ENCODE measurements at places on chromosomes 3 and 15.
A peak's percentile ranks its signal among the peaks of the same experiment; 100 is the strongest.

DNA sequence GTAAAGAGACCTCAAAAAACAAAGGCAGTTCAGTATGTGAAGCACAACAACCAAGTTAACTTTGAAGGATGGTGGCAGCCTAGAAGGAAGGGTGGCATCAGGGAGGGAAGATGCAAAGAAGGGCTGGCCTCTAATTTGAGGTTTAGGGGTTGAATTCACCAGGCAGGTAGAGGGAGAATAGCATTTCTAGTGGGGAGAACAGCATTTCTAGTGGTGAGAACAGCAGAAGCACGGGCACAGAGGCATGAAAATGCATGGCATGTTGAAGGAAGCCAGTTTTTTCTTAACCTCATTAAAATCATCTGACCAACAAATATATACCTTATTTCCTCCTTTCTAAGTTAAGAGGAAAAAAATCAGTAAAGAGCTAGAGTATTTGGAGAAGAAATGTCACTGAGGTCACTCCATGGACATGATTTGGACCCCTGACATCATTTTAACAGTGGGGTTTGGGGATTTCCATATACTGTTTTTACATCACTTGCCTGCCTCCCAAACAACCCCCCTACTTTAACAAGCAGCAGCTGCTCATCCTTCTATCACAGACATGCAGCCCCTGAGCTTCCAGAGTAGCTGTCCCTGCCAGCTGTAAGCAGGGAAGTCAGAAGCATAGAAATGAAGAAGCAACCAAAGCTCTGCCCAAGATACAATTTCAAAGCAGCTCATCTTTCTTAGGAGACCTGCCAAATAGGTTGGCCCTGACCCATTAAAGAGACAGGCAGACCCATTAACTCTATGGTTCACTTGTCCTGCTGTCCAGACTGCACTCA lies 2.4 kb upstream of the POPDC2 start:
- DNase-seq, result no peak

DNA sequence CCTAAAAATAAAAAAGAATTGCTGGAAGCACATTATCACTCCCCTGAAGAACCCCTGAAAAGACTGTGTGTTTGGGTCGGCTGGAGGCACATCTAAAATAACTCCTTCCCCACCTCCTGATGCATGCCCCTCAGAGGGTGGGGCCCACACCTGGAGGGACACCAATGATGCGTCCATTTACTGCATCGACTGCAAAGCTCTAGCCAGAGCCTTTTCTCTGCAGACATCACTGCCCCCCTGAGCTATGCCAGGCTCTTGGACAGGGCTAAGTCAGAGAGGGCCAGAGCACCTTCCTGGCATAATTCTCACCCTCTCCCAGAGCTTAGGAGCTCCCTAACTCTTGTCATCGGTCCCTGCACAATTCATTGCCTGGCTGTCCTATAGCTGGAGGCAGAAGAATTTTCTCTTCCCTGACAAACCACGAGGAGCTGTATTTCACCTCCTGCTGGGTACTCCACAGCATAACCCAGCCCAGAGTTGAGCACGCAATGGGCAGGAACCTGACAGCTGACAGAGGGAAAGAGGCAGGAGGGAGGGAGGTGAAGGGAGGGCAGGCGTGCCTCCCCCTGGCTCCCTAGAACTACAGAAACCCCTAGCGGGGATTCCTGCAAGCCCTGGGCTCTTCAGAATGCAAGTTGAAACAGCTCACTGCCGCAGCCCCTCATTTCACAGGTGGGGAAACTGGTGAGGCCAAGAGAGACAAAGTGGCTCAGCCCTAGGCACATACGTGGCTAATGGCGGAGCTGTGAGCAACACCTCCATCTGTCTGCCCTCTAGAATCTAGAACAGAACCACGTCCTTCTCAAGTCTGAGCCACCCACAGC lies 46.6 kb downstream of the XXYLT1 start:
- DNase-seq, result no peak

DNA sequence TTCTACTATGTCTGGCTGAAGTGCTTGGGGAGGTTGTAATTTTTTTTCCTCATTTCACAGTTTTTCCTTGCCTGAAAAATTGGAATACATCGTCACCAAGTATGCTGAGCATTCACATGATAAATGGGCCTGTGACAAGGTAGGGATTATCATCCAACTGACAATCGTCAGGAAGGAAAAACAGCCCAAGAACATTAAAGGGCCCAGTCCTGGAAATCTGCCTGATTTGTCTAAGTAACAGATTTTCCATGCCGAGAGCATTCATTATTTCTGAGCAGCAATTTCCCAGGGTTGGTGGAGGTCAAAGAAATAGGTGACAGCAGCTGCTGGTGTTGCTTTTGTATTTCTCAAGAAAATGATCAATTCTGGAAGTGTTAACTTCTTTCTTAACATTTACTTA lies 226.0 kb upstream of the CHRM5 start:
- no peak for DNase-seq

- no peak for DNase-seq
These were observed 199.8 kb upstream of the TLE3 start for GRCh38 chr15:70297465-70298058.

DNA sequence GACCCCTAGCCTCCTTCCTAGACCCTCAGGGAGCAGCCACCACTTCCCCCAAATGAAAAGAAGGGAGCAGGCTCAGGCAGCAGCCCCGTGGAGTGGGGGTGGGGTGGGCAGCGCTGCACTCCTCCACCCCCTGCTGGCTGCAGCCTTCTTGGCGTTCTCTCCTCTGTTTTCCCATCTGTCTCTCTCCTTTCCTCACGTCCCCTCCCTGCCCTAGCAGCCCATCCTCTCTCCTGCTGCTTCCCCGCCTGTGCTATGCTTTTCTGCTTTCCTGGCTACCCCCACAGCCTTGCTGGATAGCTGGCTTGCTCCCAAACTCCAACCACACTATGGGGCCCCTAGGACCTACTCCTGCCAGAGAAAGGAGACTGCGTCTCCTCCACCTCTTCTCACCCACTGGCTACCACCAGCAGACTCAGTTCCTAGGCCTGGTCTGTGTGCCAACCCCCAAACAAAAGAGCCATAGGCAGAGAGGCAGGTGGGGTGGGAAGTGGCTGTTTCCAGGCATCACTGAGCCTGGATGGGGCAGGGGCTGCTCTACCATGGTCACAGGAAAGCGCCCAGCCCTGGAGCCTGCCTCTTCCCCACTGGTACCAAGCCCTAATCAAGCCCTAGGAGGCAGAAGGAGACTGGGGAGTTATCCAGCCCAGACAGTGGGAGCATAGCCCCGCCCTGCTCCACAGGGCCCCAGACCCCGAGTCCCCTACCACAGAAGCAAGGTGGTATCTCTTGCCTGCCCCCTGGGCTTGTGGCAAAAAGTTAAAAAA lies 3.4 kb upstream of the DISP2 start:
- DNase-seq, result no peak

- no peak for DNase-seq
These were observed 64.3 kb downstream of the KLF13 start for GRCh38 chr15:31390777-31391486.

DNA sequence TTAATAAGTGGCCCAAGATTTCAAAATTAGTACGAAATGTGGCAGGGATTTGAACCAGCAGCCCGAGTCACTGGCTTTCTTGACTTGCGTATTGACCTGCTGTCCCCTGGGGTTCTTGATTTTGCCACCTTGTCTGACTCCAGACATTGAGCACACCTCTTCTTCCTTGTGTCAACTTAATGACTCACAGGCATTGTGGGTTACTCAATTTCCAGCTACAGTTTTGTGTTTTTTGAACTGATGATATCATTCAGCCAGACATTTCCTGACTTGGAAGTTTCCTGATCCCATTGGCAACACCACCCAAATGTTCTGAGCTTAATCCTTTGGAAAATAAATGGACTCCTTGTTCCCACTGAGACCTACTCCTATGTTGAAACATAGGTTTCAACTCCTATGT lies 64.2 kb downstream of the MOBP start:
- peak; percentile 5 for DNase-seq

DNA sequence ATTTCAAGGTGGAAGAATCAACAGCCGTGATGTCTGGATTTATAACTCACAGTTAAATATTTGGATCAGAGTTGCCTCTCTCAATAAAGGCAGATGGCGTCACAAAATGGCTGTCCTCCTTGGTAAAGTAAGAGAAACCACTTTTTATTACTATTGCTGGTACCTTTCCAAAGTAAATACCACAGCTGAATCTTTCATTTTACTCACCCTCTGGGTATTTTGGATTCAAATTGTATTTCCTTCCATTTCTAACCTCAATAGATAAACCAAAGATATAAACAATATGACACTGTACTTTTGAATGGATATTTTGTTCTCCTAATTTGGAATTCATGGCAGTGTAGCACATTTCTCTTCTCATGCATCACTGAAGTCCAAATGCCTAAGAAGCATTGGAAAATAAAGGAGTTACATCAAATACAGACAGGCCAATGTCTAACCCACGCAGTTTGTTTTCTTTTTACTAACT lies 29.5 kb downstream of the KLHL24 start:
- peak; percentile 98 for DNase-seq

- DNase-seq, result no peak
These were observed 1.4 kb downstream of the ITGA11 start for GRCh38 chr15:68430471-68431036.

DNA sequence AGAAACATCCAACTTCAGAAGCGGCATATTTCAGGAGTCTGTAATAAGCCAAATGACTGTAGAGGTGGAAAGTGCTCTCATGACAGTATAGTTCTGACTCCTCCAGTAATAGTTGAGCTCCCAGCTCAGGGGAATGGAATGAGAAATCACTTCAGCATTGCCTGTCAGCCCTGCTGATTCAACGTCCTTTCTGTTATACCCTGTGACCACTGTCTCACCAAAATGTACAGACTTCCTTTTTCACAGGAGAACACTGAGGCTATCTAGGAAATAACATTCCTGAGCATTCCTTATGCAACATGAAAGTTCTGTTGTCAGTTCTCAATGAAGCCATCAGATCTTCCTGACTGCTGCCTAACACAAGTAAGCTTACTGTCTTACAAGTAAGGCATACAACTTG lies 284.5 kb upstream of the MME start:
- no peak for DNase-seq

DNA sequence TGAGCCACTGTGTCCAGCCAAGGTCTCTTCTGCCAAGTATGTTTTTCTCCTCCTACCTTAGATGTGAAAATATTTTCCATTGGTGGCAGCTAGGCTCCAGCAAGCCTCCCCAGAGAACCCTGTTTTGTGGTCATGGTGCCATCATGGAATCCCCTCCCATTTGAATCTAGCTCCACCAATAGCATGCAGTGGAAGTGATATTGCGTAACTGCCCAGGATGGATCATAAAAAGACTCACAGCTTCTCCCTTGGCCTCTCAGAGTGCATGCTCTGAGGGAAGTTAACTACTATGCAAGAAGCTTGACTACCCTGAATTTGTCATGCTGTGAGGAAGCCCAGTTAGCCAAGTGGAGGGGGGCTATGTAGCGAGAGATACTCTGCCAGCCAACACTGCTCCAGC lies 27.5 kb downstream of the CRYGS start:
- DNase-seq, result no peak

DNA sequence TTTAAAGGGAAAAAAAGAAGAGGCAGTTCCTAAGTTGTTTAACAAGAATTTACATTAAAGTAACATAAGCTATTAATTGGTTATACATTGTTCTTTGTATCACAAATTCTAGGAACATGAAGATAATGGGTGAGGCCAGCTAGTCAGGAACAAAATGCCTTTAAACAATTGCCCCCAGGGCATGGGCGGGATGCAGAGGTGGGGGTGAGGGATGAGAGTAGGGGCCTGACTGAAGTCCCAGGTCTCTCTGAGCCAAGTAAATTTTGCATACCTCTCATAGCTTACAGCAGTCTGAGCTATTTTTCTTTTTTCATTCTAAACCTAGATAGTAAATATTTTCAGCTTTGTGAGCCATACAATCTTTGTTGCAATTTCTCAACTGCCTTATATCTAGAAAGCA lies 77.8 kb upstream of the RNU6-1 start:
- DNase-seq, result no peak

GRCh38 chr3:98536456-98537017 lies 4.8 kb downstream of the GPR15 start:
- DNase-seq, result peak; percentile 16

GRCh38 chr3:147735616-147736015 lies 326.5 kb downstream of the ZIC1 start:
- no peak for DNase-seq

GRCh38 chr15:89937365-89938350 lies 24.9 kb upstream of the ARPIN start:
- no peak for DNase-seq

DNA sequence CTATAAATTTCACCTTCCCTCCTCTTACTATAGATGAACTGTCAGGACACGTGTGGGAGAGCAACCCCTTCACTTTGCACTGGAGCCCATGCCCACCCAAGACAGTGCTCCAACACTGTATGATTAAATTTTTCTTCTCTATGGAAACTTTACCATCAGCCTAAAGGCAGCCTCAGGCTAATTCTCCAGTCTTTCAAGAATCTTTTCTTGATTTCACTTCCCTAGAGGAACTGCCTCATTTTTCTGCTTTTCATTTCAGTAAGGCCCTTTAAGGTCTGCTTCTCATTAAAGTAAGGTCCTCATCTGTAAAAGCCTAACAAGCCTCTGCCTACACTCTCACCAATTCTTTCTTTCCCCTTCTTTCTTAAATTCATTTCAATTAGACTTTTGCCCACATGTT lies 137.3 kb downstream of the KCNMB2 start:
- no peak for DNase-seq

GRCh38 chr15:56456229-56456628 lies 8.7 kb downstream of the MNS1 start:
- DNase-seq, result no peak

GRCh38 chr3:128999102-128999501 lies 2.0 kb upstream of the EFCC1 start:
- no peak for DNase-seq

- no peak for DNase-seq
These were observed 125.8 kb upstream of the NPHP3 start for GRCh38 chr3:132847849-132848625.

- DNase-seq, result peak; percentile 6
These were observed 201.1 kb downstream of the TLE3 start for GRCh38 chr15:69896606-69897005.

- no peak for DNase-seq
These were observed 75.0 kb downstream of the GABRB3 start for GRCh38 chr15:26697913-26698312.

DNA sequence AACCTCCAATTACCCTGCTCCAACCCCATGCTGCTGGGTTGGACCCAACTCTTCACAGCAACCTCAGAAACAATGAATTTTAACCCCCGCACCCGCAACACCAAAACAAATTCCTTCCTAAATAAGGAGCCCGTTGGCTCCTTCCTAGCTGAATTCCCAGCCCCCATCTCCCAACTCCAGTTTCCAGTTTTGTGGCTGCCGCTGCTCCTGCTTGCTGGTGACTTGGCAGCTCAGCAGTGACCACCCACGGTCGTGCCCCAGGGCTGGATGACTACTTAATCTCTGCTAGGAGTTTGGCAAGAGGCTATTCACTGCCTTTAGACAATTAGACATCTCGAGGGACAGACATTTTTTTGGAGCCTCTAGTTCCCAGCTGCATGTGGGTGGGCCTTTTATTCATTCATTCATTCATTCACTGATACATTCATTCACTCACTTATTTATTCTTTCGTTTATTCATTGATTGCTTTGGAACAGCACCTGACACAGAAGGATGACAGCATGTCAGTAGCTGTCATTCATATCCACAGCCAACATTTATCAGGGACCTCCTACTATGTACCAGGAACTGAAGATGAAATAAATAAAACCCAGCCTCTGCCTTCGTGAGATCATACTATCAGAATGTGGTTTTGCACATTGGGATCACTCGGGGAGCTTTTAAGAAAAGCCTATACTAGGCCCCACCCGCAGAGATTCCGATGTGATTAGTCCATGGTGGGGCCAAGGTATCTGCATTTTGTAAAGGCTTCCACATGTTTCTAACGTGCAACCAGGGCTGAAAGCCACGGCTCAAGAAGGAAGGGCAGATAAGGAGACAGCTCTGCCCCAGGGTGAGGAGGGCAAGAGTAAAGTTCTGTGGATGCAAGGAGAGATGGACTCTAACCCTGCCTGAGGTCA lies 256.5 kb downstream of the SHQ1 start:
- DNase-seq, result peak; percentile 49
